ENCODE measurements at places on chromosomes 2 and 18. TPM values are rescaled to one million over a fixed set of nuclear protein-coding genes. Genes with fewer than 3 reads are reported as not detected.
A peak's percentile ranks its signal among the peaks of the same experiment; 100 is the strongest.

Gene LYPD1
- total RNA-seq = not detected

Gene EPB41L3
- 5.5 TPM for total RNA-seq

Gene NGEF
- not detected for total RNA-seq

Gene RAPGEF4
- 7.1 TPM for total RNA-seq

Gene INHA
- total RNA-seq = 14.2 TPM

Gene ABCG5
- total RNA-seq = not detected

Gene IL1RL2
- not detected for total RNA-seq

GRCh38 chr2:122663620-122664019, 908.2 kb downstream of the TSN start:
- H3K4me1 ChIP-seq = no peaks in the 10 kb centered on the region
- no peak for DNase-seq
- no peaks in the 10 kb centered on the region for H3K36me3 ChIP-seq
- H3K4me3 ChIP-seq = no peak overlapping the region
- no peak overlapping the region for H3K27ac ChIP-seq
- H3K27me3 ChIP-seq = no peaks in the 10 kb centered on the region

- H3K36me3 ChIP-seq = no peaks in the 10 kb centered on the region
- H3K4me1 ChIP-seq = peaks cover 23% of the 10 kb centered on the region
- peaks cover 92% of the 10 kb centered on the region for H3K27me3 ChIP-seq
- DNase-seq = no peak
- no peak overlapping the region for H3K27ac ChIP-seq
These were observed 2.8 kb upstream of the GAD1 start for GRCh38 chr2:170813611-170814532.

GRCh38 chr2:25582077-25582830, 91.1 kb downstream of the DTNB start:
- no peak for DNase-seq
- no peaks in the 10 kb centered on the region for H3K27me3 ChIP-seq
- no peak overlapping the region for H3K4me3 ChIP-seq

DNA sequence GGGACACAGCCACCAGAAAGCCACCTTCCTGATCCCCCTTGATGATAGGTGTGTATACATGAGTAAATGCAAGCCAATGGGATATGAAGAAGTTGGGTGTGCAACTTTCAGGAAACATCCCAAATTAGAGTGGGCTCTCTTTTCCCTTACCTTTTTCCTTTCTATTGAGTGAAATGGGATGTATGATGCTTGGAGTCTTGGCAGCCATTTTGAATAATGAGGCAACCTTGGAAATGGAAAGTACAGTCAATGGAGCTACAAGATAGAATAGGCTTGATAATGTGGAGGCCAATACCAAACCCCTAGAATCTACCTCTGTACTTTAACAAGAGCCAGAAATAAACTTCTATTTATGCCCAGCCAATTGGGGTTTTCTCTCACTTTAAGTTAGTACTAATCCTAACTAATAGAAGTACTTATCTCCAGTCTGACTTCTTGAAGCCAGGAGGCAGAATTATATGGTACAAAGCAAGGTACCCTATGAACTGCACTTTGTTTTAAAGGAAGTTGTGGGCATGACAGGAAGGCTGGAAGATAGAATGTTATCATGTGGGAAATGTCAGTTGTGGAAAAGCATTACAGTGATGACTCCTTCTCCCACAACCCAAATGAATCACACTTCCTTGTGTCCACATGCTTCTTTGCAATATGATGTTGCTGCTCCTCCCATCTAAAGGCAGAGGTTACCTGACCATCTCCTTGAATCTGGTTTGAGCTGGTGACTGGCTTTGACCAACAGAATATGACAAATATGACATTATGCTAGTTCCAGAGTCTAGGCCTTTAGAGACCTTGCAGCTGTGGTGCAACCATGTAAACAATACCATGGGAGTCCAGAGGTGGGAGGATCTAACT, 12.9 kb upstream of the NABP1 start:
- no peak overlapping the region for H3K4me3 ChIP-seq
- no peaks in the 10 kb centered on the region for H3K27me3 ChIP-seq
- no peaks in the 10 kb centered on the region for H3K4me1 ChIP-seq
- no peak for DNase-seq
- H3K27ac ChIP-seq = no peak overlapping the region
- no peaks in the 10 kb centered on the region for H3K36me3 ChIP-seq

DNA sequence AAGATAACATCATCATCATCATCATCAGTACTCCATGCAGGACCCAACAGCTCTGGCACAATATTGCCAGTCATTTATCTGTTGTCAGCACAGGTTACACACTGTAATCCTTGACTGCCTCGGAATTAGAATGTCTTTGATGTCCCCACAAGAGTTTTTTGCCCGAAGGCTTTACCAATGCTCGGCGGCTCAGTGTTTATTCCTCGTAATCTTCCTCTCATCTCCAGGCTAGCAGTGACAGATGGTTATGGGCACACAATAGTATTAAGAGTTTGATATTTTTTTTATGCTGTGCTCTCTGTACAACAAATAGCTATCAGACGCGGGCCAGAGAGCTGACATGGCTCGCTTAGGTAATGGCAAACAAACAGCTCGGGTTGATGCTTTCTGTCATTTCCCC, 515.2 kb downstream of the ZEB2 start:
- no peaks in the 10 kb centered on the region for H3K27me3 ChIP-seq
- no peak overlapping the region for H3K27ac ChIP-seq
- no peaks in the 10 kb centered on the region for H3K4me1 ChIP-seq
- H3K4me3 ChIP-seq = no peak overlapping the region
- no peaks in the 10 kb centered on the region for H3K36me3 ChIP-seq
- DNase-seq = no peak

DNA sequence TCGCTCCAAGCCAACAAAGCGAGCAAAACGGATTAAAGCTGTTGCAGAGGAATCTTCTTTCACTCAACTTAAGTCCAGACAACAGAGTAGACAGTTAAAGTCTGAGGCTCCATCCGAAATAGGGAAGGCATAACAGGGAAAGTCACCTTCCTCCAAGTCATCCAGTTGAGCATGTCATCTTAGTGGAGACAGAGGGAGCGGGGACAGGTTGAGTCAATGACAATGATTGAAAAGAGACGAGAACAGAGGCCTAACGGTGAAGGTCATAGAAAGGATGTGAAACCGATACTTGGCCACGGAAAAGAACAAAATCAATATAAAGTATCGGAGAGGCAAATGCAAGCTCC, 455 bp downstream of the C18orf32 start:
- H3K4me1 ChIP-seq = peaks cover 4% of the 10 kb centered on the region
- H3K27ac ChIP-seq = peak overlapping the region; percentile 98
- H3K27me3 ChIP-seq = no peaks in the 10 kb centered on the region

DNA sequence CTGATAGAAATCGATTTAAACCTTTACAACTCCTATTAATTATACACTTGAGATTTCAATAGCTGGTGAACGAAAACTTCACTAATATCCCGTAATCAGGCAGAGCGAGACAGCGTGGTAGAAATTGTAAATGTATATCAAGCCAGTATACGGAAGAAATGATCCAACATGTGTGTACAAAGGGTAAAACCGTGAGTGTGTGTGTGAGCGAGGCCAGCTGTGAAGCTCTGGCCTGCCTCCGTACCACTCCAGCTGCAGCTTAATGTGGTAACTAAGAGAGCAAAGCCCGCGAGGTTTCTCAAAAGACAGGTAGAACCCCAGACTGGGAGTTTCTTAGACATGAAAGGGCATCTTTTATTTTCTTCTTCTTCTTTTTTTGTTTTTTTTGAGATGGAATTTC, 52.3 kb upstream of the ZNF516 start:
- no peak for DNase-seq
- no peaks in the 10 kb centered on the region for H3K4me1 ChIP-seq
- H3K27ac ChIP-seq = no peak overlapping the region

- H3K4me3 ChIP-seq = no peak overlapping the region
- no peaks in the 10 kb centered on the region for H3K36me3 ChIP-seq
- no peaks in the 10 kb centered on the region for H3K4me1 ChIP-seq
- no peak for DNase-seq
- H3K27me3 ChIP-seq = no peaks in the 10 kb centered on the region
These were observed 742.4 kb downstream of the SATB2 start for GRCh38 chr2:198715302-198715835.

DNA sequence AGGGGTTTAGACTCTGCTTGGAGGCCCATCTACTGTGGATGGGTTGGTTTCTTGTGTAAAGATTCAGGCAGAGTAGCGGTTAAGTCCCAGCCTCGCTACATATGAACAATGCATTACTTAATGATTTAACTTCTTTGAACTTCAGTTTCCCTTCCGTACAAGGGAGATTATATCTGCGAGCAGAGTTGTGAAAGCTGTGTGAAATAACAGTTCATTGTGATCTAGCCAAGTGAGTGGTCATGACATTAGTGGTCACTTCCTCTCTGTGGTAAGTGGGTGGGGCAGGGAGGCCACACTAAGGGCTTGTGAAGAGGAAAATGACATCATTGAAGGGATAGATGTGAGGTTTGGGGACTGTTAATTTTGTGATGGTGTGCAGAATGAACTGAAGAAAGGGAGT, 14.1 kb upstream of the MEX3C start:
- no peak overlapping the region for H3K27ac ChIP-seq
- no peaks in the 10 kb centered on the region for H3K27me3 ChIP-seq
- H3K36me3 ChIP-seq = no peaks in the 10 kb centered on the region
- no peak overlapping the region for H3K4me3 ChIP-seq
- peaks cover 6% of the 10 kb centered on the region for H3K4me1 ChIP-seq
